AG08395 (cell line): ENCODE measurements at places on chromosomes 7 and 10.

DNA sequence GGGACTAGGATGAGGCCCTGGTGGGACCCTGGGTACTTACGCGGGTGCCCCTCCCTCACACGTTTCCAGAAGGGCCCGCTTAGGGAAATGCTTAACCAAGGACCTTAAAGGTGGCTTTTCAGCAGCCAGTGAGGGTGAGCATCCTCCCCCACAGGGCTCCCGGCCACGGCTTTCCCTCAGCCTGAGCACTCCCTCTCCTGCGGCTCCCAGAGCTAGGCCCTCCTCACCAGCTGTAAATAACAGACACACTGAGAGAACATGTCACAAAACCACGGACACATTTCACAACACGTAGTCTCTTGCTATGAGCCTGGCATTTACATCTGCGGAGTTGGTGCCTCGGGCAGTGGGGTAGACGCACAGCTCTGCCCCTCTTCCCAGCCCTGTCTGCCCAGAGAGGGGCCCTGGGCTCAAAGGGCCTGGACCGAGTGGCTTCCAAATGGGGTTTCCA lies 25.2 kb downstream of the GRID1 start:
- DNase-seq, result peak; percentile 68

- peak; percentile 39 for DNase-seq
Observed at GRCh38 chr7:50791938-50792341, 9.2 kb upstream of the GRB10 start.

DNA sequence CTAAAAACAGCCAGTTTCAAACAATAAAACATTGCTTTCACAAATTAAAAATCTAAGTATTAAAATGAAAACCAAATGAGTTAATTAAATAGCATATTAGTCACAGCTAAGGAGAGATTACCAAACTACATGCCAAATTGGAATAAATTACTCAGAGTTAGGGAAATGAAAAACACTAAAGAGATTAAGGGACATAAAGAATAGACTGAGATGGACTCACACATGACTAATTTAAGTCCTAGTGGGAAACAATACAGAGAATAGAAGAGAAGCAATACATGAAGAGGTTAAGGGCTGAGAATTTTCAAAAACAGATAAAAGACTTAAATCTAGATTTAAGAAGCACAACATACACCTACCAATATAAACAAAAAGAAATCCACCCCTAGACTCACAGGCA lies 110.6 kb downstream of the ZFAND4 start:
- DNase-seq, result peak; percentile 4

DNA sequence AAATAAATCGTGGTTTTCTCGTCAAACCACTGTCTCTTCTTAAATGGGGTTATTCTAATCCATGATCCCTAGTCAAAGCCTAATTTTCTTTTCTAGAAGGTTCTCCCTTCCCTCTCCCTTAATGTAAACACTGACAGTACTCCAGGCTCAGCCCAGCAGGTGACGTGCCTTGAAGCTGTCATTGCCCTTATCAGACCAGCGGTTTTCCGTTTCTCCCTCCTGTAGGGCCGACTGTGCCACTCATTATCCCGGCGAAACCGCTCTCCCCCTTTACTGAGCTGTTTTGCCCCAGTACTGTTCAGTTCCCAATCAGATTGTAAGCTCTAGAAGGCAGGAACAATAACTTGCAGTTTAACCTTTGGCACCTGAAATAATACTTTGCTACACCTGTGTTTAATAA lies 153.5 kb upstream of the RHEB start:
- DNase-seq, result no peak
